Stimulated activated CD4-positive, alpha-beta T cell treated with anti-CD3 and anti-CD28 coated beads, Interleukin-2, amount 100 ng/mL, for 24 hours (primary cell): ENCODE measurements at places on chromosomes 7 and 10.

DNA sequence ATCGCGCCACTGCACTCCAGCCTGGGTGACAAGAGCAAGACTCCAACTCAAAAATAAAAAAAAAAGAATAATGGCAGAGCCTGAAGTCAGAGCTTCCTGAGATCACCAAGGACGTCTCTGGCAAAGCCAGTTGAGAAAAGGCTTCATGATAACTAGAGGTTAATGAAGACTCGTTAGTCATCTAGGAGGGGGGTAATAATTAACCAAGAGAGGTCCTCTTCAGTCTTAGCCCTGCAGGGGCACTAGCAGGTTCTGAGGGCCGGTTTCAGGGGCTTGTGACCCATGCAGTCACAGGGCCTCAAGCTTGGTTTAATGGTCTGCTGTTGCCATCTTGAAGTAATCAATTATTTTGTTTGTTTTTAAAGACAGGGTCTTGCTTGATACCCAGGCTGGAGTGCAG is 28.6 kb upstream of the PROSER2 start:
- no peak for DNase-seq

DNA sequence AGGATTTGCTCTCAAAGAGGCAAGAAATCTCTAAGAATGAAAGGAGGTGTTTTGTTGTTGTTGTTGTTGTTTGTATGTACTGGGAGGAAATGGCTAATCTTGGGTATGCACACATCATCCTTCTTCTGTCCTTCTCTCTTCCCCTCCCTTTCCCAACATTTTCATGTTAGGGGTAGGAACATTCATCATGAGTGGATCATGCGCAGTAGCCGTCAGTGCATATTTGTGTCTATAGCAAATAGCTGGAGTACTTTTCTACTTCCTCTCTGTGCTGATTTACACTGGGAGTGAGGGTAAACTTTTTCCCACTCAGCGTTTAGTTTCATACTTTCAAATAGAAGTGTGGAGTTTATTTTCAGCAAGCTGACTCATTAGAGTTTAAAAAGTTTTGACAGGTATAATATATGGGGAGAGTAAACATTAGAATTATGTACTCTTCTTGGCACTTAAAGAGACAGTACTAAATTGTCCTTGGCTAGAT is 80.5 kb upstream of the PRKG1 start:
- DNase-seq = no peak

- DNase-seq = no peak
Observed at GRCh38 chr7:116363637-116364432, 135.7 kb upstream of the CAV2 start.

- DNase-seq = no peak
Observed at GRCh38 chr10:76169246-76169645, 737.8 kb downstream of the LRMDA start.

GRCh38 chr7:75652788-75653187 is 86.0 kb downstream of the HIP1 start:
- no peak for DNase-seq
